ENCODE measurements at places on chromosomes 2 and 18.

DNA sequence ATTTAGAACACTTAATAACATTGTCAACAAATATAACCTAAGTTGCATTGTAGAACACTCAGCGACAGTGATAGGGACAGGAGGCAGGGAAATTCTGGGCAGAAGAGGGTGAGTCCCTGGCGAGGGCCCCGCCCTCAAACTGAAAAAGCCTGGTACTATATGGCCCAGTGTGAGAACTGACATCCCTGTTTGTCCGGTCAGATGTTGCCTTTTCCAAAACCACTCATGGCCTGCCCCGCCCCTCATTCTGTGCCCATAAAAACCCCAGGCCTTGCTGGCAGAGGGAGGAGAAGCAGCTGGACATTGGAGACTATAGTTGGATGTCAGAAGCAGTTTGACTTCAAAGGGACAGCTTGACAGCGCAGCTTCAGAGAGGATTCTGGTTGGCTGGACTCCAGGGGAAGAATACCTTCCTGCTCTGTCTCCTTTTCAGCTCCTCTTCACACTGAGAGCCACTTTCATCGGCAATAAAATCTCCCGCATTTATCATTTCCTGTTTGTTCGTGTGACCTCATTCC, 47.0 kb downstream of the FAM117B start:
- no peak for DNase-seq

DNA sequence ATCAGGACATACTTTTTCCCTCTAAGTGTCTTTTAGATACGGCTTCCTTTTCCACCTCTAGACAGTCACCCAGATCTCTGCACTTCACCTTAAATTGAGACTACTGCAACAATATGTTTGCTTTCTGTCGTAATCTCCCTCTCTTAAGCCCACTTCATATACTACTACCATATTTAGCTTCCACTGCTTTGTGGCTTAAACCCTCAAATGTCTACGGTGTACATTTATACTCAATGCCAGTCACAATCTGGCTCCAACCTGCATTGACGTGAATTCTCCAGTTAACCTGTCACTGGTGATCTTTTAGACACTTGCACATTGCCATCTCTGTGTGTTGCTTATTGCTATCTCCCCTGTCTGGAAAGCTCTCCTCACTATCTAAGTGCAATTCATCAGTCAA, 56.4 kb downstream of the ICOS start:
- no peak for DNase-seq

DNA sequence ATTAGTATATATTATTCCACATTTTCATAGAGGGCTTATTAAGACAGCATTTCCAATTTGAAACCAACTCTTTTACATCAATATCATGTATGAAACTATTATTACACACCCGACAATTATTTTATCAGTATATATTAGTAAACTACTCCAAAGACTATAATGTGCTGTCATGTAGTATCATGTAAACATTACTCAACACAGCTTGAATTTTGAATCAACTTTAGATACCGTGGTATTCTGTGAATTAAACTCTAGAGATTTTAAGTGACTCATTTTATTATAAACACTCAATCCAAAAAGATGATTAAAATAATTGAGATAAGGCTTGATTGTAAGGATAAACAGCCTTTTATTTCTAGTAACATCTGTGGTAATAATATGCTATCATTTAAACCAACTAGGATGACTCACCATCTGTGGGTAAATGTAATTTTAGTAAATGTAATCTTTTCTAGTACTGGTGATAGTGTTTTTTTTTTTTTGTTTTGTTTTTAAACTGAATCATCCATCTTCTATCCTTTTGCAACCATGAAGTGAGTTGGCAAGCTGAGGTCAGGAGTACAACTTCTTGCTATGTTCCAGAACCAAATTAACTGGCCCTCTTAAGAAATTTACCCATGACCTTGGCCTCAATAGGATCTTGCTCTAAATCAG, 144.3 kb upstream of the SMAD7 start:
- DNase-seq, result no peak

GRCh38 chr2:46487667-46488335, 8.4 kb downstream of the TMEM247 start:
- DNase-seq, result no peak

GRCh38 chr2:41948397-41948763, 99.4 kb upstream of the PKDCC start:
- no peak for DNase-seq

DNA sequence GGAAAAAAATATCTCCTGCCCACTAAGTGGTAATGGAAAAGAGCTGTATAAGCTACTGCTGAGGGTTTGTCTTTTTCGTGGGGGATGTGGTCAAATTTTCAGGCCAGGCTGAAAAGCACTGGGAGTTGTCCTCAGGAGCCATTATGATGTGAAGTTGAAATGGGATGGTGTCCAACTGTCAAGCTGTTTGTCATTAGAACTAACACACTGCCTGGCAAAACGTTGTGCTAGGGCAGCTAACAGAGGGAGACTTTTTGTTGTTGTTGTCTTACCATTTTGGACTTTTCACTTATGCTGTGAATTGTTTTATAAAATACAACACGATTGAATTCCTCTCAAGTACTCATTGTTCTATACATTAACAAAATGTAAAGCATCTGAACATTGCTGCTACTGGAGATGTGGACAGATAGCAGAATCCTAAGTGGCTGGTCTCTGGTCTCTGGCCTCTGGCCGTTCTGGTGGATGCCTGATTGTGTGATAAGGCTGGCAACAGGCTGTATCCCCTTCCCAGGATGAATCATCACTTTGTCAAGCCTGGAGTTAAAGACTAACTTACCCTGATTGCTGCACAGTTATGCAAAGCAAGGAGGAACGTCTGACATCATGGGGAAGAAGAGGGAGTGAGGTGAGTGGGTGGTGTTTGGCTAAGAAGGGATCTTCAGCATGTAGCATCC, 2.3 kb downstream of the MYO1B start:
- DNase-seq, result no peak

DNA sequence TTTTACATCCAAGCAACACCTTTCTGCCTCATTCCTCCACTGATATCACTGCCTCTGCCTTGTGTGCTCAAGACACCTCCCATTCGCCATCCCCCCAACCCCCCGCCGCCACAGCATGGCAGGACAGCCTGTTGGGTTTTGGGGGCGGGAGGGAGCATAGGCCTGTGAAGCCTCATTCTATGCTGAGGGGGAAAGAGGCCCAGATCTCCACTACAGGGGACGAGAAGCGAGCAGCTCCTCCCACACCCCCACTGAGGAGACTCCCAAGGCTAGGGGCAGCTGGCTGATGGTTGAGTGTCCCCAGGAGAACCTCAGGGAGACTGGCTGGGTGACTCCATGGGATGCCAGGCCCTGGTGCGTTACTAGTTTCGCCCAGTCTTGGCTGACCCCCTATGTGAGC, 214.3 kb upstream of the SIX2 start:
- no peak for DNase-seq

GRCh38 chr18:40921845-40922629, 1033.0 kb upstream of the PIK3C3 start:
- DNase-seq, result no peak

- DNase-seq, result no peak
Observed at GRCh38 chr2:162148956-162149355, 3.1 kb downstream of the GCG start.

DNA sequence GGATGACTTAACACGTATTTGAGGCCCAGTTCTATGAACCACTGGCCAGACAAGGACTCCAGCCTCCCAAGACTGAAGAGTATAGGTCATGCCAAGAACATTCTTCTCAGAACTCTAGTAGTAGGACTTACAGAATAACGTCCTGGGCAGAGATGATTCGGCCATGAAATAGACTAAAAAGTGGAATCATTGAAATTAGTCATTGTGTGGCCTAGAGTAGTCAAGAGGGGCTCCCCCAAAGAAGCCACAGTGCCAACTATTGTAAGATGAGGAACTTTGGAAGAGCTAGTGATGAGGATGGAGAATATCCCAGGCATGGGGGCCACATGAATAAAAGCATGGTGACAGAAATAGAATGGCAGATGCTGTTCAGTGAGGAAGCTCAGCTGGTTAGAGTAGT, 101.1 kb downstream of the TRIB2 start:
- peak; percentile 8 for DNase-seq

GRCh38 chr2:199464606-199465352, 7.0 kb upstream of the SATB2 start:
- DNase-seq, result no peak

DNA sequence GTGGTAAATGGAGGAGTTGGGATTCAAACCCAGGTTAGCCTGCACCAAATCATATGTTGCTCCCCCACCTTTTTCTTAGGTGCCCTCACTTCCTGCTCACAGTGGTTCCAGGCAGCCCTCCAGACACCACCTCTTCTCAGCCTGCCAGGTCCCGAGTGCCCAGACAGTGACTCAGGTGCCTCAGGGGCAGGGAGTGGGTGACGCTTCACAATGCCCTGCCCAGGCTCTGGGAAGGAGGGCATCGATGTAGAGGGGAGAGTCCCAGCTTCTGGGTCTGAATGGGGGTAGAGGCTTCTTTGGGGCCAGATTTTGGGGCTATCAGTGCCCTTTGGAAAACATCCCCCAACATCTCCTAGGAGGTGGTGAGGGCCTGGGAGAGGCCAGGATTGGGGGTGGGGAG, 5.2 kb upstream of the DNAJB2 start:
- DNase-seq, result no peak

GRCh38 chr18:36301884-36302283, 4.4 kb downstream of the FHOD3 start:
- DNase-seq, result no peak

DNA sequence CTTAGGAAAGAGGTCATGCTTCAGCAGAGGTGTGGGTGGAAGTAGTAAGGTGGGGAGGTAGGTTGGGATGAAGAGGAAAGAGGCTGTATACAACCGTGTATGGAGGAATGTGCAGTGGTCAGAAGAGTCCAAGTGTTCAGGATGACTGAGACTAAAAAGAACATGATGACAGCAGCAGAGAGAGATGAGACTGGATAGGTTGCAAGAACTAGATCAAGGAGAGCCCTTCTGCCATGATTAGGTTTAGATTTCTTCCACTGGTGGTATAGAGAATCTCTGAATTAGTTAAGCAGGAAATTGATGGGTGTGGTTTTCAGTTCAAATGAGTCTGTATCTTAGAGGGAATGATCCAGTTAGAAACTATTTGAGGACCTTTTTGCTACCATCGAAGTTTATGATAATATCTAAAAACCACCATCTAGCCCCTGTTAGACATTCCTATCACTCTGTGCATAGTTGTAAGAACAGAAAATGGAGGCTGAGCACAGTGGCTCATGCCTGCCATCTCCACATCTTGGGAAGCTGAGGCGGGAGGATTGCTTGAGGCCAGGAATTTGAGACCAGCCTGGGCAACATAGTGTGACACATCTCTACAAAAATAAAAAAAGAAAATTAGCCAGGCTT, 221.0 kb downstream of the LTBP1 start:
- no peak for DNase-seq

GRCh38 chr18:48356909-48357631, 52.1 kb downstream of the ZBTB7C start:
- DNase-seq, result no peak

DNA sequence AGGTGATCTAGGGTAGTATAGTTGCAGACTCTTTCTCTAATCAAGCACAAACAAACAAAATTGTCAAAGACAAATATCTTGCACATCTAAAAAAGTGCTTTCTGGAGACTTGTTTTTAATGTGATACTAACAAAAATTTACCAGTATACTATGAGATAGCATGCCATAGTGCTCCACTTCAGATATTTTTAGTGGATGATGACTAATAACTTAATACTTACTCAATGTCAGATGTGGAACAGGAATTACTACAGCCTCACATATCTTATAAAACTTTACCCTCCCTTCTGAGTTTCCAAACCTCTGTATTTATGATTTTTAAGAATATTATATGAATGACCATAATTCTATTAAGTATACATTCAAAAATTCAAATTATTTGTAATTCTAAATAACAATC, 1162.0 kb upstream of the SLC39A10 start:
- DNase-seq, result no peak

- DNase-seq, result no peak
Observed at GRCh38 chr2:190765386-190766173, 115.0 kb upstream of the GLS start.

DNA sequence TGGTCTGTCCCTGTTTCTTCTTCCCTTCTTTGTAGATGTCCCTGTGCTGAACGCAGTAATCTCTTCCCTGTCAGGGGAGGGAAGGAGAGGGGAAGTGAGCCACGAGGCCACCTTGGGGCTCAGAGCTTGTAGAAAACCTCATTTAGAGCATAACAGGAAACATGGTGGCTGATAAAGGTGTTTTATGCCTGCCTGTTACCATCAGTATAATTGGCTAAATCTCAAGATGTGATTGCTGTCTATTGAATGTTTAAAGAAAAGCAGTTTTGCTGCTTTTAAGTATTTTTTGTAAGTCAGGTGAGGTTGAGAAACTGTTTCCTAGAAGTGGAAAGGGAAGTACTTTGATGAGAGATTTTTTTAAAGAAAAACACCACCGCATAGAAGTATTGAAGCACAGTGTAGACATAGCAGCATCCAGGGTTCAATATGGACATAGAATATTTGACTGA, 59.7 kb upstream of the PDK1 start:
- DNase-seq, result no peak

DNA sequence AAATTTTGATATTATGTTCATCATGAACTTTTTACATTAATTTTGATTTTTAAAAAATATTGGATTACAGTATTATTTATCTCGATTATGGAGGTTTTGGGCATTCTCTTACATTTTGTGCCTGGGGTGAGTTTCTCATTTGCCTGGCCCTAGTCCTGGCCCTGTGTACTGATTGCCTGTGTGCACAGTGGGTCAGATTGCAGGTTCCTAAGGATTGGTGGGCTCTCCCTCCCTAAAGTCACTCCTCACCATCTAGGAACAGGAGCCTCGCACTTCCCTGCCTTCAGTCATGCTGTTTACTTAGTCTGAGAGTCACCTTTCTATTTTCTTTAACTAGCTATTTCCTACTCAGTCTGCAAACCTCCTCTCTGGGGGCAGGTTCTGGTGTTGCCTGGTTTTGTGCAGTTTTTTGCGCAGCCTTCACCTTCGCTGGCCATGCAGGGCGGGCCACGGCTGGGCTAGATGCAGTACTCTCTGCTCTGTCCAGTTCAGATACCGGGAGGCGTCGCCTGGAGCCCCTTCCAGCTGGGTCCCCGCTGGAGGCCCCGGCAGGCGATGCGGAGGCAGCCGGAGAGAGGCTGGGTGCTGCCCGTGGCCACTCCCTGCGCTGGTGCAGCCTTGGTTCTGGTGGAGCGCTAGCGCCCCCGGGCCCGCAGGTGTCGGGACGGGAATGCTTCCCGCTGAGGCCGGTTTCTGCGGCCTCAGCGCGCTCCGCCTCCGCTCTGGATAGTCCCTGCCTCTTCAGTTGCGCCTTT, 23.3 kb upstream of the MC5R start:
- DNase-seq, result peak; percentile 76
